ENCODE measurements at places on chromosomes 1 and 21. TPM values are rescaled to one million over a fixed set of nuclear protein-coding genes. Genes with fewer than 3 reads are reported as not detected.

RAB13 gene
- 51.7 TPM for total RNA-seq

CFHR5 gene
- 22.2 TPM for total RNA-seq

GRCh38 chr1:39173119-39173994 is 31.1 kb upstream of the MACF1 start:
- DNase-seq, result no peak

GRCh38 chr1:66330722-66331141 is 203.2 kb upstream of the SGIP1 start:
- DNase-seq, result no peak

DNA sequence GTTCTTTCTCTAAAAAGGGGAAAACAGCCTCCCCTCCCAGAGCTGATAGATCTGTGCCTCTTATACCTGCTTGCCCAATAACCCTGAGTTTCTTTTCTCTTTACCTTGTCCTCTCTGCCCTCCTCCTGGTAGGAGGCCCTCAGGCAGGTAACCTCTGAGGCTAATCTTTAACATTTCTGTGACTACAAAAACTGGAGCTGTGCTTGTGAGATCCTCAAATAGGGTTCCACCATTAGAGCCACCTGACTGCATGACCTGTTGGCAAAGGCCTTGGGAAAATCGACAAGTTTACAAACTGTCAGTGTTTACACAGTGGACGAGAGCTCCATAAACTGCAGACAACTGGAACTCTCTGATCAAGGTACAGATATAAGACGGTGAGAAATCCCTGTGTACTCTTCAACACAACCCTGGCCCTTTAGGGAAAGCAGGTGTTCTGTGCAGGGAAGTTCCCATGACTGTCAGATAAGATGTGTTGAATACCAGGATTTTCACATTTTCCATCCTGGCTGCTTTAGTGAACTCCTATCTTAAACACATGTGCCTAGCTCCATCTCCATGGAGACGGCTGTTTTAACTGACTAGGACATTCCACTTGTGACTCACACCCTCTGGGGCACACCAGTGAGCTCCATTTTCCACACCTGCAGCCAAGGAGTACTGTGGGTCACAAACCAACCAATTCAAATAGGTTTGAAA is 38.3 kb downstream of the ECE1 start:
- peak; percentile 66 for DNase-seq

- DNase-seq, result no peak
Measured at GRCh38 chr21:32463889-32464300, 51.4 kb downstream of the EVA1C start.
